ENCODE measurements at places on chromosomes 2 and 18.

GRCh38 chr2:96501471-96501874 is 3.7 kb downstream of the NEURL3 start:
- no peak for DNase-seq

DNA sequence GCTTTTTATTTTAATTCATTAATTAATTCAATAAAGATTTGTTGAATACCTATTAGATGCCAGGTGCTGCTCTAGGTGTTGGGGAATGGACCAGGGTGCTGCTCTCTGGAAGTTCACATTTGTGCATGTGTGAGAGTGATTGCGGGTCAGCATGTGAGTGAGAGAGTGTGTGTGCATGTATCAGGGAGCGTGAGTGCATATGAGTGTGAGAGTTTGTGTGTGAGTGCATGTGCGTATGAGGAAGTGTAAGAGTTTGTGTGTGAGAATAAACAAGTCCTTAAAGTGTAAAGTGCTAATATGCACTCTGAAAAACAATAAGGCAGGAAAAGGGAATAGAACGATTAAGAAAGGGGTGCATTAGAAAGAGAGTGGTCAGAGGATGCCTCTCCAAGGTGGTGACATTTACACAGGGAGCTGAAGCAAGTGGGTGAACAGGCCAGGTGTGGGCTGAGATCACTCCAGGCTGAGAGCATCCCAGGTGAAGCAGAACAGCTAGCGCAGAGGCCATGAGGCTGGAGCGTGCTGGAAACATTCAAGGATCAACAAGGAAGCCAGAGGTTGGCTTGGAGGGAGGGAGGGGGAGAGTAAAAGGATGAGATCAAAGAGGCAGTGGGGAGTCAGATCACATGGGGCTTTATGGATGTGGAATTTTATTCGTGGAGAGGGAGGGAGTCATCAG is 50.5 kb upstream of the SLC1A4 start:
- no peak for DNase-seq

DNA sequence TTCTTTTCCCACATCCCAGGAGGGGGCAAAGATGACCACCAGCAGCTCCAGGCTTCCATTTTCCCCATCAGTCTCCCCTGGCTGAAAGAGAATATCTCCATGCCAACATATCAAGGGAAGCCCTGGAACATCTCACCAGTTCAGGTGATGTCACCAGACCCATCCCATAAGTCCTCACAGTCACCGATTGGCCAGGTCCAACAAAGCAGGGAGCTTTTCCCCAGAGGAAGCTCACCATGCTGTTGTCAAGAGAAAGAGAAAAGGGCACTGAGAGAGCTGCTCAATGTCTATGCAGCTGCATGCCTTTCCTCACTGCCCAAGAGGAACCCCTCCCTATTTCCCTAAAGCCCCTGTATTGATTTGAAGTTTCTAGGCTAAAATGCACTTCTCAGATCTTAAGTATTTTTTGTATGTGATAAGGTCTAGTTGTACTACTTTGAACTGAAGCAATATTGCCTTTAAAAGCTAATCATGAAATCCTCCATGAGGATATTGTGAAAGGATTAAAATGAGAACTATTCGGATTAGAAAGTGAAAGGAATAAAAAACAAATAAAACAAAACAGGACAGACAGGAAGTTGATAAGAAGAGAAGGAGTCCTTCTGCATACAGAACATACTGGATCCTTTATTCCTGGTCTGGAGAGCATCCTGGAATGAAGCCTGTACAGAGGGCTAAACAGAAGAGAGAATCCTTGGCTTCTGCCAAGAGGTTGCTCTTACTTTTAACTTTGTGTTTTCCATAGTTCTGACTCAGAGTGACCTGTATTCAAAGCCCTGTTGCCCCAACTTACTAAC is 45.2 kb upstream of the CTIF start:
- no peak for DNase-seq

DNA sequence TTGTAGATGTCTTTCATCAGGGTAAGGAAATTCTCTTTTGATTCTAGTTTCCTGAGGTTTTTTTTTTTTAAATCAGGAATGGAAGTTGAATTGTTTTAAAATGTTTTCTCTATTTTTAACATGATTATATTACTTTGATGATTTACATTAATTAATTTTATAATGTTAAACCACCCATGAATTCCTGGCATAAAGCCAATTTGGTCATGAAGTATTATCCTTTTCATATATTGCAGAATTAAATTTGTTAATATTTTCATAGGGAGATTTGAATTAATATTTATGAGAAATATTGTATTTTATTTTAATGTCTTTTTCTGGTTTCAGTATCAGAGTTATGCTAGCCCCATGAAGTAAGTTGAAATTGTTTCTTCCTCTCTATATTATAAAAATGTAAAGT is 144.6 kb downstream of the MAIP1 start:
- DNase-seq, result no peak

GRCh38 chr2:74873012-74873665 is 39.2 kb downstream of the HK2 start:
- no peak for DNase-seq

DNA sequence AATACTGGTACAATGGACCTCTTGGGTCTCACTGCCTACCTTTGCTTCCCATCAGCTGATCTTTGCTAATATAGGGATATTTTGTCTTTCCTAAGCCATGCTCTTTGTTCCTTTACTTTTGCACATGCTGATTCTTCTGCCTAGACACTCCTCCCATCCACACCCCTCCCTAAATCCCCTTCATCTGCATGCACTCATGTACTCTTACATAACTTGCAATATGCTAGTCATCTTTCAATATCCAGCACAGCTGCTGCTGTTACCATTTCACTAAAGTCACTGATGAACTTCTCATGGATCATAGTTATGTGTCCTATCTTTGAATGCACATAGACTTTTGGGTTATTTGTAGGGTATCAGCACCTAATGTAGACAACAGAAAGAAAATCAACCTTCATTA is 18.5 kb upstream of the DTNA start:
- no peak for DNase-seq

- no peak for DNase-seq
Observed at GRCh38 chr2:123364243-123364896, 660.7 kb upstream of the CNTNAP5 start.
